ENCODE measurements at places on chromosomes 2 and 18. TPM values are rescaled to one million over a fixed set of nuclear protein-coding genes. Genes with fewer than 3 reads are reported as not detected.

UNC50 gene
- total RNA-seq: 55.8 TPM

NFU1 gene
- 43.9 TPM for total RNA-seq

DYNAP gene
- not detected for total RNA-seq

SLC30A3 gene
- 0.32 TPM for total RNA-seq

EFR3B gene
- 0.32 TPM for total RNA-seq

TMEM18 gene
- 27.3 TPM for total RNA-seq

LINC00305 gene
- not detected for total RNA-seq

KCNG2 gene
- total RNA-seq: not detected

GNLY gene
- not detected for total RNA-seq

AP1S3 gene
- total RNA-seq: 1.3 TPM

INHA gene
- not detected for total RNA-seq

STON1 gene
- total RNA-seq: 11.0 TPM

PER2 gene
- 0.65 TPM for total RNA-seq

CAPN14 gene
- total RNA-seq: under 0.01 TPM

HRH4 gene
- total RNA-seq: not detected

NDC80 gene
- 36.6 TPM for total RNA-seq

SRD5A2 gene
- total RNA-seq: not detected

ZC3H6 gene
- 1.4 TPM for total RNA-seq

IL36A gene
- not detected for total RNA-seq

COL5A2 gene
- 151 TPM for total RNA-seq

SIGLEC15 gene
- total RNA-seq: not detected

TMEM17 gene
- total RNA-seq: 1.3 TPM

HNMT gene
- total RNA-seq: 10.4 TPM

COLEC11 gene
- not detected for total RNA-seq

DSG1 gene
- not detected for total RNA-seq

EVX2 gene
- total RNA-seq: not detected

FBXO36 gene
- total RNA-seq: 1.7 TPM

NEU2 gene
- not detected for total RNA-seq

MAL gene
- total RNA-seq: not detected

CROCC2 gene
- total RNA-seq: not detected

MYCN gene
- 0.65 TPM for total RNA-seq

PFN4 gene
- total RNA-seq: 0.30 TPM

VIL1 gene
- total RNA-seq: not detected

CRIM1 gene
- 744 TPM for total RNA-seq

AGXT gene
- not detected for total RNA-seq

NDUFS1 gene
- 167 TPM for total RNA-seq

ANKRD29 gene
- total RNA-seq: not detected

SLC11A1 gene
- total RNA-seq: not detected

GAL3ST2 gene
- total RNA-seq: not detected

EMILIN1 gene
- total RNA-seq: 1.9 TPM

ZSWIM2 gene
- not detected for total RNA-seq

GALNT3 gene
- 0.32 TPM for total RNA-seq

ALPG gene
- total RNA-seq: not detected

ASB18 gene
- total RNA-seq: not detected

CCDC74A gene
- total RNA-seq: 4.9 TPM

ANKRD62 gene
- not detected for total RNA-seq

HAUS1 gene
- total RNA-seq: 141 TPM

Measured in epithelial cell of umbilical artery (primary cell).